ENCODE measurements at places on chromosomes 2 and 18.

- no peak for DNase-seq
These were observed 49.5 kb downstream of the KCNE4 start for GRCh38 chr2:223101340-223102039.

GRCh38 chr2:190927301-190927700, 46.7 kb downstream of the GLS start:
- DNase-seq = no peak

DNA sequence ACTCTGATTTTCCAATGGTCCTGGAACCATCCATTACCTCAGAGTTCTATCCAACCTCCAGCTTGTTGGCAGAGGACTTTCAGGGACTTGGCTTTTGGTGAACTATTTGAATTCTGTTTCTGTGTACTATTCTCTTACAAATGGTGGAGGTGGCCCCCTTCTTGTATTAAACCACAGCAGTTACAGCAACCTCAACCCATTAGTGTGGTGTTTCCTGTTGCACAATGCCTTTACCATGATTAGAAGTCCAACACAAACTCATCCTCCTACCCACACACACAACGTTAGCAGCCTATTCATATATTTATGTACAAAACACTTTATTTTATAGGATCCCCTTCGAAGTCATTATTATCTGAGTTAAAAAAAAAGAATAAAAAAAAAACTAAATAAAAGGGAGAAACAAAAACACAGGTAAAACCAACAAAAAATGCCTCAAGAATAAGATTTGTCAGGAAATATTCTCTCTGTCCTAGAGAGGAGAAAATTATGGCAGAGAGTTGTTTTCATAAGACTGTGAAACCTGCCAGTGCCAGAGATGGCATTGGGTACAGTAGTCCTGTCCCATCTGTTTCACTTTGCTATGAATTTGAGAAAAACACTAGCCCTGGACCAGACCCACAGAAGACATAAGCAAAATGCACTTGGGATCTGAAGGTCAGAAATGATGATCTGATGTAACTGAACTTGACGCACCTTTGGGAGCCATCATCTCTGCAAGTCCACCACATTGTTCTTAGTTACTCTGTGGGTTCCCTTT, 1896.0 kb upstream of the PIK3C3 start:
- no peak for DNase-seq

- no peak for DNase-seq
These were observed 97.1 kb upstream of the TMEM178A start for GRCh38 chr2:39568561-39569006.

DNA sequence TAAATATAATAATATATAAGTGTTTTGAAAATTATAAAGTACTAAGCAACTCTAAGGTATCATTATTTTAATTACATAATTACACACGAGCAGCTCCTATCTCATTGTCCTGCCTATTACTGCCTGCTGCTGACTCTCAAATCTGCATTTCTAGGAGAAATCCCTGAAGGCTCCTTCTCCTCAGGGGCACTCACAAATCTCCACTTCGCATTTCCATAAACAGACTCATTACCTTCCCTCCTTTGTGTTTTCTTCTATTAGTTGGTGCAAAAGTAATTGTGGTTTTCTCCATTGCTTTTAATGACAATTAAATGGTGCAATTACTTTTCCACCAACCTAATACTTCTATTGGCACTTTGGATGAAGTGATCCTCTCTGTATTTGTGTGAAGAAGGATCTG, 135.0 kb upstream of the HNMT start:
- no peak for DNase-seq

GRCh38 chr2:44450082-44450481, 88.3 kb downstream of the CAMKMT start:
- DNase-seq = no peak

All from posterior vena cava (tissue), 2 donors.